NCI-H187 treated with DMSO at 0.1 percent for 48 hours (cell line): ENCODE measurements at places on chromosomes 2 and 18.

- no peak for DNase-seq
Observed at GRCh38 chr2:158610059-158610458, 153.3 kb downstream of the PKP4 start.

DNA sequence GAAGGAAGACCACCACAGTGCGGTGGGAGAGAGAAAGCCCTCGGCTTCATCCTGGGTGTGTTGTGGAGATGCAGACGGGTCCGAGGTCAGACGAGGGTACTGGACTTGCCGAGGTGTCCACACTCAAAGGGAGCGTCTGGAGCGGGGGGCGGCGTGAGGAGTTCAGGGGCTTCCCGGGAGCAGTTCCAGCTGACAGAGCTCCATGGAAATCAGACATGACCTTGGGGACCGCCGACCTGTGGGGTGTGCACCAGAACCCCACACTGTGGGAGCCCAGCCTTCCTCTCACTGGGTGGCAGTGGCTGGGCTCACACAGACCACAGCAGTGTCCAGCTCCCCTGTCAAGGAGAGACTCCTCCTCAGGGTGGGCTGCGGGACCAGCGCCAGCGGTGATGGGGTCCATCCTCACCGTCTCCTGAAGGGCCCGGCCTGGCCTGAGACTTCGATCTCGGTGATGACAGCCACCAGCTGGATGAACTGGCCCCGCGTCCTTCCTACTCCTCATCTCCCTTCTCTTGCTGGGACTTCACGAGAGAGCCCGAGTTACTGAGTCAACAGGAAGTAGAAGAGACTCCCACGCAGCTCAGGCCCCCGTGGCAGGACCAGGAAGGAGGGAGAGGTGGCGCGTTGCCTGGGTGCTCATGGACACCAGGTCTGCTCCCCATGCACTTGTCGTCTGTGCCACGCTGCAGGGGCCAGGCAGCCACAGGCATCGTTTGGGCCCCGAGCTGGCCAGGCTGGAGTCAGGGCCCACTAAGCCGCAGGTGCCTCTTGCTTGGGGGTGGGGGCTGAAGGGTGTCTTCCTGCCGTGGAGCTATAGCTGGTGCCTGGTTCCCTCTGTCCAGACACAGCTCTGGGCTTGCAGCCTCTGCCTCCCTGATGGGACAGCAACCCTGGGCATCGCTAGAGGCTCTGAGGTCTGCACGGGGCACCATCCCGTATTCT is 101.9 kb upstream of the CTDP1 start:
- DNase-seq, result no peak

DNA sequence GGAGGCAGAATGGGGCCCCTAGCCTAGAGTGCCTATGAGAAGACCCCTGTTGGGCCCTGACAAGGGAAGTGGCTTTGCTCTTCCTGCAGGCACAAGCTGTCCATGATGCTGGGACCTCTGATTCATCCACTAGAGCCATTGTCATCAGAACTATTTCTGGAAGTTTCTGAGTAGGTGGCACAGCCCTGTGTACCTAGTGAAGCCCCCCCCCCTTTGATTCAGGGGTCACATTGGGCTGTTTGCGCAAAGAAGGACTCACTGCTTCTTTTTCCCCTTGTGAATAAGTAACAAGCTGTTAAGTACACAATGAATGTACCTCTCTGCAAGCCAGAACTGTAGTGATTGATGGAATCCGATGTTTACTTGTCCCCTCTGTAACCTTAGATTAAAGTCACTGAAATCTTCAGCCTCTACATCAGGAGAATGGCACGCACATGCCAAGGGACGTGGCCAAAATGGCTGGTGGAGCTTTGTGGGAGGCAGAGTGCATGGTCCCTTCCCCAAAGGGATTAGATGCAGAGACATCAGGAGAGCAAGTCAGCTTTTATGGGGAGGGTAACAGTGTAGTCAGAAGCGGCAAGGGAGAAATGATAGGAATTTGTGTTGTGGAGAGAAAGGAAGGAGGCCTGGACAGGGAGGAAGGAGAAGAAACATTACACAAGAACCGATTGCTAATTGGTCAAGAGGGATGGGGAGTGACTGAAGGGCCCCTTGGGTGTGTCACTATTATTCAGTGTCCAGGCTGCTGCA is 267.6 kb upstream of the RAB12 start:
- no peak for DNase-seq

DNA sequence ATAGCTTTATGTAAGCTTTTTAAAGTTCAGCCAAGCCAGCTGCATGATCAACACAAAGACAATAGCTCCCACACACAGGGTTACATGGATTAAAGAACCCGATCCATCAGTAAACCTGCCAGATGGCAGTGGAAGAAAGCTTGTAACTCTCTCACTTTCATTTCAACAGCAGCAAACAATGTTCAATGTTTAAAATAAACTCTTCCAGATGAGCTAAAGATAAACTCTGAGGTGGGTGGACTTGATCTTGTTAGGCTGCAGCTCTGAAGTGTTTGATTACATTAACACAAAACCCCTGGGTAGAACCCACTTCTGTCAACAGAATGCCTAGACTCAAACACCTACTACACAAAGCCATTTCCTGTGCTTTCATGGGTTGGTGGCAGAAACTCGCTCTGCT is 13.9 kb downstream of the RDH14 start:
- DNase-seq, result no peak

DNA sequence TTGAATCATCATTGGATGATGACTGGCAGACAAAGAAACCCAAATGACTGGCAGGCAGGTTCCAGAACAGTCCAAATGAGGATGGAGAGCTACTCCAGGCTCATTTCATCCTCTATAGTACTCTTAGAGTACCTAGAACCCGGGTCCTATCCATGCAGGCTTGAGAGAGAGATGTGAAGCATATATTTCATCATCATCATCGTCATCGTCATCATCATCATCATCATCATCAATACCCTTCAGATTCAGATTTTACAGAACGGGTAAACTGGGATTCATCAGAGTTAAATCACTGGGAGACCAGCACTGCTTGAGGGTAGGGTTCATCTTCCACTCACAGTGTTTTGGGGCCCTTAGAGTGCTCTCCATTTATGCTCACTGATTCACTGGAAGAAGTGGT is 52.3 kb downstream of the PAX8 start:
- no peak for DNase-seq

DNA sequence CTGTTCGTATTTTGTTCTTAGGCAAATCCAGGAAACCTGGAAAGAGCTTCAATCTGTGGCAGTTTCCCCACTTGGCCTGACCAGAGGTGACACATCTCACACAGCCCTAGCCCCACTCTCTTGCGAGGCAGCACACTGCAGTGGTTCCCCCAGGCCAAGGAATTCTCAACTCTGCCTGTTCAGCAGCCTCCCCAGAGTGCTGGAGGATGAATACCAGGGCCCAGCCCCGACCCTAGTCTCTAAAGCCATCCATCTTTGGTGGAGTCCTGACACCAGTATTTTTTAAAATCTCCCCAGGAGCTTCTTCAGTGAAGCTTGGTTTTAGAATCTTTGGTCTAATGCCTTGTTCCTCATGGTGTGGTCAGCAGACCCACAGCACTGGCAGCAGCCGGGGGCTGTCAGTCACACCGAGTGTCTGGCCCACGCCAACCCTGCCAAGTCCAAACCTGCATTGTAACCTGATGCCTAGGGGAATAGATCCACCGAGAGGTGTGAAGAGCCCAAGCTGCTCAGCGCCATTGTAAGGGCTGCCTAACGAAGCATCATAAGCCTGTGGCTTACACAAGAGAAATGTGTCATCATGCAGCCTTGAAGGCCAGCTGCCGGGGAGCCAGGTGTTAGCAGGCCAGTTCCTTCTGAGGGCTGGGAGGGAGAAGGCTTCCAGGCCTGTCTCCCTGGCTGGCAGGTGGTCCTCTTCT is 428.7 kb upstream of the ID2 start:
- DNase-seq, result peak; percentile 78

DNA sequence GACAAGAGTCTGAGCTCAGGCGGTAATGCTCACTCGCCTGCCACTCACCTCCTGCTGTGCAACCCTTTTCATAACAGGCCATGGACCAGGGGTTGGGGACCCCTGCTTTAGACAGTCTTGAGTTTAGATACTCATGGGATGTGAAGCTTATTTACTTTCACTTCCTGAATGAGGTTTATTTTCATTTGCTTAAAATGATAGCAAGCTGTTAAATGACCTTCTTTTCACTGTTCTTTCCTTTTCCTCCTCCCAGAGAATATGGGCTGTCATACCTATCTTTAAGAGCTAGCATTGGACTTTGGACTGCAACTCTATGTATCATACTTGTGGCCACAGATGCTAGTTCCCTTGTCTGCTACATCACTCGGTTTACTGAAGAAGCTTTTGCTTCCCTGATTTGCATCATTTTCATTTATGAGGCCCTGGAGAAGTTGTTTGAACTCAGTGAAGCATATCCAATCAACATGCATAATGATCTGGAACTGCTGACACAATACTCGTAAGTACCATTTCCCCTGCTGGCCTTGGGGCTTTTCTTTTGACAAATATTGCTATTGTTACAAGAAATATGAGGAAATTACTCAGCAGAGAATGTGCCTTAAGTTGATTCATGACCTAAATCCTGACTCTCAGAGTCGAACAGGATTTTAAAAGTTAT is 168.5 kb downstream of the DPP4 start:
- DNase-seq, result peak; percentile 70

DNA sequence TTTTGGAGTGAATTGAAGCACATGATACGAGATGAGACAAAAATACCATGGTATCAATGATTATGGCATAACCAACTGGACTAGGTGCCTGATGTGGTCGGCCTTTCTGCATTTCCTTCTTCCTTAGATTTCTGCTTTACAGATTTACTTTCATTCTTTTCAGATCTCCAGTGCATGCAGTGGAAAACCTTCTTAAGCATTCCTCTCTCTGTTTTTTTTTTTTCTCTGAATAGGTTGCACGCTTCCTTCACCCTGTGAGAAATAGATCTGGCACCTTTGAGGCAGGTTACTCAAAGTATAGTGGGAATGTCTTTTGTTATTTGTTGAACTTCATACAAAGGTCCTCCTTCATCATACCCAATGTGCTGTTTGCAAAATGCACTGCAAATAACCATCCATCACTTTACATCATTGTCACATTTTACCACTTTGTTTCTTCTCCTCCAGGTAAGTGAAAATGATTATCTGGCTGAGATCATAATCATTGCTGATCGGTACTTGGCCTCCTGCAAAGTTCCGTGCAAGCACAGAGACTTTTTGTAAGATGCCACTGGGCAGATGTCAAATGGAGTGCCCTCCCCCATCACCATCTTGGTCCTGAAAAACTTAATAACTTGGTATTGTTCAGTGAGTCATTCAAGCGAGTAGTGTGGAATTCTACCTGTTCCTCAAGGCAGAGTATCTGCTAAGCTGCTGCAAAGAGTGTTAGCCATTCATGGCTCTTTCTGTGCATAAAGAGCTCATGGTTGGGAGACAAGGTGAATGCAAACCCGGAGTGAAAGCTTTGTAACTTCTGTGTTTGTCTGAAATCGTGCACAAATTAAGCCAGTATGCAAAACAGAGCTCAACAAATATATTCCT is 30.0 kb upstream of the KLHL14 start:
- no peak for DNase-seq

DNA sequence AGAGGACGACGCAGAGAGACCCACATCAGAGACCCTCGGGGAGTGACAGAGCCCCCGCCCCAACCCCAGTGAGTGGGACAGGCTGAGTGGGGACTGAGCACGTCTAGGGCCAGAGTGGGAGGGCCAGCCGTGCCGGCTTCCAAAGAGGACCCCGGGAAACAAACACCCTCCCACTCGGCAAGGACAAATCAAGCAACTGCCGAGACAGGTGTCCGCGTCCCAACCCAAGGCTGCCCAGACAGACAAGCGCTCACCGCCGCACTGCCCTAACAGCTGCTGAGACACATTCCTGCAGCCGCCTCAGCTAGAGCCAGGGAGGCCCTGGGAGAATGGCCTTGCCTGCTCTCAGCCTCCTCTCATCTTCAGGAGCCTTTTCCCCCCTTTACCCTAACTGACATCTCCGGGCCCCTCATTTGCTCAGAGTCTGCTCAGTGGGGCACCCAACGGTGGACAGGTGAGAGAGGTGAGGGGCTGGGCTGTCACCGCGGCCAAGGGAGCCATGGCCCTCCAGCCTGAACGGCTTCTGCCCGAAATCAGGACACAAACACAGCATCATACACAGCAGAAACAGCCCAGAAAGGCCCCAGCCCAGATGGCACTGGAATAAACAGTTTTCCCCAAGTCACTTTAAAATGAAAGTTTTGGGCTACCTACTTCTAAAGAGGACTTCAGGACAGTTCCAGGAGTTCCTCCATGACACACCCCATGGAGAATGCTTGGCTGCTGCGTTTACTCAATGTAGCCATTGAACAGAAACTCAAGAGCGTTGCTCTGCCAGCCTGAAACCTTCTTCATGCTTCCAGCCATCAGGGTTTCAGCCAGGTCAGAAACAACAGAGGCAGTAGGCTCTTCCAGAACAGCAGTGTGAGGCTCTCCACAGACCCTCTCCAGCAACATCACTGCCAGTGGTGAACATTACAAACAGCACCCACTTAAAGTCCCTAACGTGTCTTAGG is 23.6 kb downstream of the SLC66A2 start:
- no peak for DNase-seq

- DNase-seq, result no peak
Observed at GRCh38 chr2:241120440-241120839, 18.4 kb upstream of the MTERF4 start.

DNA sequence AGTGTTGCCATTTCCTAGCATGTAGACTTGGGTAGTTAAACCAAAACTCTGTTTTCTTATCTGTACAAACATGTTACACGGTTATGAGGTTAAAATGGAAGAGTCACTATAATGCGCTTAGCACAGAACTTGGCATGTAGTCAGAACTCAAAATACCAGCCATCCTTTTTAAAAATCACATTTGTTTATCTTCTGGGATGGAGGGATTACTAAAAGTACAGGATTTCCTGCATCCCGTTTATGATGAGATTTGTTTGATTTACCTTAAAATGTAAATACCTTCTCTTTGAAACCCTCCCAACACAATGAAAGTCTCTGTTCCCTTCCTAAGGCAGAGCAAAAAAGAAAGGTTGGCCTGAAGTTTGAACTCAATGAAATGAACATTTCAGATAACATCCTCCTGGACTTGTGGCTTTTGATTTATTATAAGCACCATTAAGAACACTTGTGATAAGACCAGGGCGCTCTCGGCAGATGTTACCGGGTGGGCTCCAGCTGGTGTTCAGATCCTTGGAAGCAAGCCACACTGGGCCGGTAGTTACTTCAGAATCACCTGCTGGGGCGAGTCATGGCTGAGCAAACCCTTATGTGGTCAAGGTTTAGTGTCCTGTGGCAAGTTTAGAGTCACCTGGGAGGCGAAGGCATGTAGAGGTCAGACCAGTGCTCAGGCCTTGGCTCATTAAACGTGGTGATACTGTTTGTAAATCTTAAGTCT is 105.7 kb downstream of the MGAT5 start:
- peak; percentile 14 for DNase-seq

DNA sequence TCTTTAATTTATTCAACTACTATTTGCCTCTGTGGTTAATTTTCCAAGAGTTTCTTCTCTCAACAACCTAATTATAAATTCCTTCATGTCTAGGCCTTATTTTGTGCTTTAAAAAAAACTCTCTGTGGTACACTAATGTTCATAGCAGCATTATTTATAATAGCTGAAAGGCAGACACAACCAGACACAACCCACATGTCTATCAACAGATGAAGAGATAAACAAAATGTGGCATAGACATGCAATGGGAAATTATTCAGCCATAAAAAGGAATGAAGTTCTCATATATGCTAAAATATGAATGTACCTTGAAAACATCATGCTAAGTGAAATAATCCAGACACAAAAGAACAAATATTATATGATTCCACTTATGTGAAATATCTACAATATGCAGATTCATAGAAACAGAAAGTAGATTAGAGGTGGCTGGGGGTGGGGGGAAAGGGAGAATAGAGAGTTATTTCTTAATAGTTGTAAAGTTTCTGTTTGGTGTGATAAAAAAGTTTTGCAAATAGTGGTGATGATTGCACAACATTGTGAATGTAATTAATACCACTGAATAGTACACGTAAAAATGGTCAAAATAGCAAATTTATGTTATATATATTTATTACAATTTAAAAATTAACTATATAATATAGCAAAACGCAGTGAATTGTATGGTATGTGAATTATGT is 28.1 kb upstream of the RASGRP3 start:
- no peak for DNase-seq
